ENCODE measurements at places on chromosomes 5 and 9.

GRCh38 chr9:93712896-93713295 lies 136.5 kb downstream of the PHF2 start:
- DNase-seq, result no peak

DNA sequence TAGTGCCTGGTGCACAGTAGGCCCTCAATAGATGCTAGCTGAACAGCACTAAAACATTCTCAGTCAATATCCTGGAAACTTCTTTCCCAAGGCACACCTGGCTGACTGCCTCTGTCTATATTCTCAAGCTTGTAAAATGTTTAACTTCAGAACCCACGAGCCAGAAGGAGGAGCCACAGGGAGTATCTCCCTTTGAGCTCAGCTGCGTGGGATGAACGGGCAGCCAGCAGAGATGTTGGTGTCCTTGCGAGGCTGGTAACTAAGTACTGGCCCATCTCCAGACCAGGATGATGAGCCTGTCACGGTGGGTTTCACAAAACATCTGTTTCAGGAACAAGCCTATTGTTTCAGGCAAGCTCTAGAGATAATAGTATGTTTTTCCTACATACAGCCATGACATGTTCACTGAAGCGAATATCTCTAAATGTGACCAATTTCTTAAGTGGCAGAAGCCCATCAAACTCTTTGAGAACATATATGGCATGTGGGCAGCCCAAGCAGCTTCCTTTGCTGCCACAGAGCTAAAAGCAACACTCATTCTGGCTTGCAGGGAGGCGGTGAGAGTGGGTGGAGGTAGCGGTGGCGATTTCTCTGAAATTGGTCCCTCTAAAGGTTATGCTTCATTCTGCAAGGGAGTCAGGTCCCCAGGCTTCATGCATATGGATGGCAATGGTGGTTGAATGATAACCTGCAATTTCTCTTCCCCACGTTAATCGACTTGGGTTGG lies 206.2 kb downstream of the TTLL11 start:
- no peak for DNase-seq

DNA sequence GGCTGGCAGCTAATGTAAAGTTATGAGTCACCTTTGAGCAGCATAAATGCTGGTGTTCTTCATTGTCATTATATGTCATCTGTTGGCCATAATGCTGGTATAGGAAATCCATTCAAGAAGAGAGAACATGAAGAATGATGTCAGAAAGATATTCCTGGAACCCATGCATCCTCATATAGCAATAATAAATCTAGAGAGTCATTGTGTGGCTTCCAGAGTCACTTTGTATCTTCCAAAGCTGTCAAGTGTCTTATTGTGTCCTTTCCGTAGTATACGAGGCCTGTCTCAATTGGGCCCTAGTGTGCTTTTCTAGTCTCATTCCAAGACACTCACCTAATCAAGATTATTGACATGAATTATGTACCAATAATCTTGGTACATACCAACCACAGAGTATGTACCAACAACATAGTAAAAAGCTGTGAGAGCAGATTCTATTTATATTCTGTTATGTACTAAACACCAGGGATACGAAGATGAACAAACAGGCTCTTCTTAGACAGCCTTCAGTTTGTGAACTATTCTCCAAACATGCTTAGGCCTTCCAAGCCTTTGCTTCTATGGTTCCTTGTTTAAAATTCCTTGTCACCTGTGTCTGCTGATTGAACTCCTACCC lies 110.1 kb downstream of the ERCC6L2 start:
- no peak for DNase-seq

DNA sequence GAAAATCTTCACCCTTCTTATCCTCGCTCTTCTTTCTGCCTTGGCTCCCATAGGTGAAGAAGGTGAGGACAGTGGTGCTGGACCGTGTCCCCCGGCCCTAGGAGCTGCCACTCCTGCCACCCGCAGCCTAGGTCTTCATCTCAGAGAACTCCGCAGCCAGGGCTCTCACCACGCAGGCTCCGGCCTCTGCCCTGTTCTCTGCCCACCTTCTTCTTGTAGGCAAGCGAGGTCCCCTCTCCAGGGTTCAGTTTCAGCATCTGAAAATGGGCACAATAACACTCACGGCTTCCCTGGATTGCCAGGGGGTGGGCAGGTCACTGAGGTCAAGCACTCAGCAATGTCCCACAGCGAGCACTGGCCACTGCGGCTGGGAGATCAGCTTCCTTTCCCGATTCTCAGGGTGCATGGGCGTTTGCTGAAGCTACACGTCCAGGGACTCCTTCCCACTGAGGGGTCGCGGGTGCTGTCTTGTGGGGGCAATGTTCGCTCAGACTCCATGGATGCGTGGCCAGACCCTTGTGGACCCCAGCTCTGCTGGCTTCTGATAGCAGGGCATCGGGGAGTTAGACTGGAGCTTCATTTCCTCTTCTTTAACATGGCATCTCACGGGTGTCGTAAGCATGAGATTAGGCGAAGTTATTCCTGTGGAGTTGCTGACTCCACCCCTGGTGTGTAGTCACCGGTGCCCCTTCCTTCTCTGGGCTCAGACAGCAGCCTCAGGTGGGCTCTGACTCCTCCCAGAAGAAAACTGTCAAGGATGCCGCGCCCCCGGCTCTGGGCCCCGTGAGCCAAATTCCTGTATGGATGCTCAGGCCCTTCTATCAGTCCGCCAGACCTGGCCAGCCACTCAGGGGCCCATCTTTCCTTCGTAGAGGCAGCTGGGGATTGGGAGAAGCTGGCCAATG lies 145.1 kb upstream of the IRX2 start:
- DNase-seq, result no peak

DNA sequence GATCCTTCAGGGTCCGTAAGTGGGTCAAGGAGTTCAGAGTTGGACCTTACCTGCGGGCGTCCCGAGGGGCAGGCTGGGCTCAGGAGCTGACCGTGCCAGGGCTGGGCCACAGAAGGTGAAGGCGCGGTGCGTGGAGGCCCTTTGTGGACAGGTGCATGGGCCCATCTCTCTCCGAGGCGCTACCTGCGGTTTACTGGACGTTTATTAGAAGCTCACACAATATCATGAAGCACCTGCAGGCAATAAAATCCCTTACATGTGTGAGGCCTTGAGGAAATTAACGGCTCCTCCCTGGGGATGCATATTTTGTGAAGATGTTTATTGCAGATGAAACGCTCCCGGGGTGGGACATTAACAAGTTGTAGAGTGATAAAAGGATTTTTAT lies 79.8 kb upstream of the LMX1B start:
- no peak for DNase-seq

DNA sequence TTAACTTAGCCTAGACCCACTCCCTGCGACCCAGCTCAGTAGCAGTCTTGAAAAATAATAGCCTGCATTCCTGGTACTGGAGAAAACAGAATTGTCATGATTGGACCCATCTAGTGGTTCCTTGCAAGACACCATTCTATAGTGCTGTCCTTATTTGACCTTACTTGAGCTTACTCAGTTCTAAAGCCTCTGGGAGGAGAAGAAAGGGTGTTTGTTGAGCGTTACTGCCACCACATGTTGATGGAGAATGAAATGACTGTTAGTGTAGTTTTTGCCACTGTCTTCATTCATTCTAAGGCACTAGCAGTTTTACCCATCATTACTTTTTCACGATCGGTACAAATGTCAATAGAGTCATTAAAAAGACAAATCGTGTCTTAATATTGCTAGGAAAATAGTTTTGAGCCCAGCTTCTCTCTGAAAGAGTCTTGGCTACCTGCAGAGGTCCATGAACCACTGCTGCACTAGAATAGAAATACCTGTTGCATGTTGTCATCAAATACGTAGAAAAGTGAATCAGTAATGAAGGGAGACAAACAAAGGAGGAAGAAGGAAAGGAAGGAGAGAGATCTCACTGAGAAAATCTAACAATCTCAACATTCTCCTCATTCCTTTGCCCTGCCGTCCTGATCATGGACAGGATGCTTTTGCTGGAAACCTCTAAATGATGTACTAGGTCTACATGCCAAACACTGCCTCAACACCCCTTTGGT lies 96.0 kb downstream of the LIX1 start:
- DNase-seq, result no peak

DNA sequence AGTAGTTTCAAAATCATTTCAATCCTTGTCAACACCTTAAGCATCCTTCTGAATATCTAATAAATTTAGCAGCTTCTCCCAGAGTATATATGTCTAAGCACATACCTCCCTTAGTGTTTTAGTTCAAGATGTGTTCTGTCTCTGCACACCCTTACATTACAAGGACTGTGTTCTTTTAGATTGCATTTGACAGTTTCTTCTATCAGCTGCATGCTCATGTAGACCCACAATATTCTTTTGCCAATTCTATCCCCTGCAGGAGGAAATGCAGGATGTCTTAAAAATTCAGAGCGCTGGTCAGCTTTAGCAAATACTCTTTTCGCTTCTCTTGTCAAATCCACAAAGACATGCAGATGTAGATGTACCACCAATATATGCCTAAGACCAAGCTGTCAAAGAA lies 145.8 kb upstream of the SLC30A5 start:
- DNase-seq, result no peak

- no peak for DNase-seq
These were observed 218.9 kb downstream of the DIRAS2 start for GRCh38 chr9:90423661-90424193.

DNA sequence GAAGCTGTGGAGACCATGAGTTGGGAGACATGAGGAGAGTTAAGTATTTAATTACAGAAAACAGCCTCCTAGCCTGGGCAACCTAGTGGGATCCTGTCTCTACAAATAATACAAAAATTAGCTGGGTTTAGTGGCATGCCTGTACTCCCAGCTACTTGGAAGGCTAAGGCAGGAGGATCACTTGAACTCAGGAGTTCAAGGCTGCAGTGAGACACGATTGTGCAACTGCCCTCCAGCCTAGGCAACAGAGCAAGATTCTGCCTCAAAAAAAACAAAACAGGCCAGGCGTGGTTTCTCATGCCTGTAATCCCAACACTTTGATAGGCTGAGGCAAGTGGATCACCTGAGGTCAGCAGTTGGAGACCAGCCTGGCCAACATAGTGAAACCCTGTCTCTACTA lies 52.6 kb downstream of the AQP7 start:
- no peak for DNase-seq

DNA sequence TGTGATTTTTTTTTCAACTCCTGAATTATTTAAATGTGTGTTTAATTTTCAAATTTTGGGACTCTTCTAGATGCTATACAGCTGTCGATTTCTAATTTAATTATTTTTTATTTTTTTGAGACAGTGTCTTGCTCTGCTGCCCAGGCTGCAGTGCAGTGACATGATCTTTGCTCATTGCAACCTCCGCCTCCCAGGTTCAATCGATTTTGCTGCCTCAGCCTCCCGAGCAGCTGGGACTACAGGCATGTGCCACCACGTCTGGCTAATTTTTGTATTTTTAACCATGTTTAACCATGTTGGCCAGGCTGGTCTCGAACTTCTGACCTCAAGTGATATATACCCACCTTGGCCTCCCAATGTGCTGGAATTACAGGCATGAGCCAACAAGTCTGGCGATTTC lies 28.6 kb downstream of the CSNK1G3 start:
- no peak for DNase-seq

DNA sequence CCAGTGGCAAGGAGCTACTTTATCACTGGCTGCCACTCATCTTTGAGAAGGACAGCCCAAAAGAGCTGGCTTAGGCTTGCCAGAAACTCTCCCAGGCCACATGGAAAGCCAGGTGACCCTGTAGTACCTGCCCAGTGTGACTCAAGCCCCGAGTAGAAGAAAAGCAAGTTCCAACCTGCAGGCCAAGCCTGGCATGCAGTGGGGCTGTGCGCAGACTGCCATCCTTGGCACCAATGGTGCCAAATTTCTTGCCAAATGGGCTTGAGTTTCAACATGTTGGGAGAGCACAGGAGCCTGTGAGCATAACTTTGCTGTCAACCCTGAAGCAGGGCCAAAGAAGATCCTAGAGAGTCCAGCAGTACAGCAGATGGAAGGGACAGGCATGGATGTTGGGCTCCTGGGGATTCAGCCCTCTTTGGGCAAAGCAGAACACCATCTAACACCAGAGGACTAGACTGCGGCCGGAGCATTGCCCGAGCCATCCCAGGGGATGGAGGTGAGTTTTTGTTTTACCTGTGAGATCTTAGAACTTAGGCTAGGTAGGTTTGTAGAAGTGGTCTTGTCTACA lies 27.3 kb upstream of the SHB start:
- no peak for DNase-seq

- no peak for DNase-seq
These were observed at the start of gene ABLIM3 for GRCh38 chr5:149141224-149141956. Gene ABLIM3 (plus strand): TSS chr5:149141493. CDS start chr5:149142096, 603 bp downstream.

DNA sequence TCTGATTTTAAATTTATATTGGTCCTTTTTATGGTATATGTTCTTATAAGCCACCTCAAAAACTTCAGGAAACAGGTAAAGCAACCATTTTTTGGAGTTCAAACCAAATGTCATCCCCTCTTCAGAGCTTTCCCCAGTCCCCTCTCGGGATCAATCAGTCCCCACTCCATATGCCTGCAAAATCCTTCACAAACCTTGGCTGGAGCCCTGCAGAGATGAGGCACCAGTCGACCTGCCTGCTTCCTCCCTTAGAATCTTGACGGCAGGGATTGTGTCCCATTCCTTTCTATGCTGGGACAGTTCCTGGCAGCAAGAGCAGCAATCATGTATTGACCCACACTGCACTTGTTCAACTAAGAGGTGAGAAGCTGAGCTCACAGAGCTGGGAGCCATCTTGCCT lies 22.6 kb downstream of the B4GALT1 start:
- DNase-seq, result no peak

GRCh38 chr5:62066761-62067277 lies 239.2 kb upstream of the KIF2A start:
- DNase-seq, result no peak

GRCh38 chr9:82797534-82797933 lies 265.4 kb downstream of the RASEF start:
- no peak for DNase-seq

DNA sequence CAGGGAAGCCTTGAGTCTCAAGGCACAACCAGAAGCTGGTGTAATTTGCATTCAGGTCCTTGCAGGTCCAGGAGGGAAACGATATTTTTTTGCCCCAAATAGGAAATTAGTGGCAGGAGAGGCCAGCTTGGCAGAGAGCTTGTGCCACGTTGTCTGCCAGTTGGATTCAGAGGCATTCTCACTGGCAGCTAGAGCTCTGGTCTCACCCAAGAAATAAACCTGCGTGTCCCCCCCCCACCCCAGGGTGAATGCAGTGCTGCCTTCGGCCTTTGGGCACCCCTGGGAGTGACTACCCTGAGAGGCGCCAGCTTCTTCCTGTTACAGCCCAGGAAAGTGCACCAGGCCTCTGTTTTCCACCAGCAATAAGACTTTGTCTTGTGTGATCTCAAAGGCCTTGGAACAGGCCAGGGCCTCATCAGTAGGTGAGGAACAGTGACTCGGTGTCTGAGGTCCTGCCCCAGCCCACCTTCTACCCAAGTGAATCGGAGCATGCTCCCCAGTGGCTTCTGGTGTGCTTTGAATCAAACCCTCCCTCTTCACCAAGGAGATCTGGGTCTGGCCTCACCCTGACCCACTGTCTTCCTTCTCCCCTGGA lies 68.4 kb downstream of the HSPA4 start:
- DNase-seq, result no peak

DNA sequence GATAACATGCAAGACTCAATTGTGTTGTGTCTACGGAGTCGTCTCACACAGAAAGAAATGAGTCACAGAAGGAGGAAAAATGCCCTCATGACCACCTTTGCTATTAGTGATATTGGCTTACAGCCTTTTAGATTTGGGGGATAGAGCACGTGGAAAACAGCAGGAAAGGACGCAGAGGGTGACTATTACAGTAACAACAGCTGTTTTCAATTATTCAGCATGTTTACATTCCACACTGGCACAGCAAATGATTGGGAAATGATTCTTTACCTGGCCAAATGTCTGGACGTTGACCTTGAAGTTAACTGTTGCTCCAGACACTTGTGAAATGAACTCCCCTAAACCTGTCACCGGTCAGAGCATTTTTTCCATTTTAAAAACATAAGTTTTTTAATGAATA lies 46.8 kb downstream of the APTX start:
- DNase-seq, result no peak

GRCh38 chr5:88389338-88390095 lies 120.9 kb upstream of the TMEM161B start:
- DNase-seq, result no peak
